ENCODE measurements at places on chromosomes 2 and 18.

- no peak for DNase-seq
Observed at GRCh38 chr2:13005761-13006335, 289.1 kb downstream of the TRIB2 start.

DNA sequence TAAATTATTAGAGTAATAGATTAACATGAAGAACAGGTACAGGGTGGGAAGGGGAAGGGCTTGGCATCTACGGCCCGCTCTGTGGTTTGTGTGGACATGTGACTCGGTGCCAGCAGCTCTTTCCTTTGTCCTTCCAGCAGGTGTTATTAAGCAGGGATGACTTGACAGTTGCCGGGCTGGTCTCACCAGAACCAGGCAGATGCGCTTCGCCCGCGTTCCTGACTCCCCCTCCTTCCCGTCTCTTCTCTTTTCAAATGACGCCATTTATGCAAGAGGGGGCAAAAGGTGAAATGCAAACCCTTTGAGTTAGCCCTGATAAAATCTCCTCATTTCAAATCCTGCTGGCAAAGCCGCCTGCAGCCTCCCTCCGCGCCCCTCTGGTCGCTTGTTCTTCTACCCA, 38.9 kb upstream of the MGAT4A start:
- DNase-seq, result no peak

DNA sequence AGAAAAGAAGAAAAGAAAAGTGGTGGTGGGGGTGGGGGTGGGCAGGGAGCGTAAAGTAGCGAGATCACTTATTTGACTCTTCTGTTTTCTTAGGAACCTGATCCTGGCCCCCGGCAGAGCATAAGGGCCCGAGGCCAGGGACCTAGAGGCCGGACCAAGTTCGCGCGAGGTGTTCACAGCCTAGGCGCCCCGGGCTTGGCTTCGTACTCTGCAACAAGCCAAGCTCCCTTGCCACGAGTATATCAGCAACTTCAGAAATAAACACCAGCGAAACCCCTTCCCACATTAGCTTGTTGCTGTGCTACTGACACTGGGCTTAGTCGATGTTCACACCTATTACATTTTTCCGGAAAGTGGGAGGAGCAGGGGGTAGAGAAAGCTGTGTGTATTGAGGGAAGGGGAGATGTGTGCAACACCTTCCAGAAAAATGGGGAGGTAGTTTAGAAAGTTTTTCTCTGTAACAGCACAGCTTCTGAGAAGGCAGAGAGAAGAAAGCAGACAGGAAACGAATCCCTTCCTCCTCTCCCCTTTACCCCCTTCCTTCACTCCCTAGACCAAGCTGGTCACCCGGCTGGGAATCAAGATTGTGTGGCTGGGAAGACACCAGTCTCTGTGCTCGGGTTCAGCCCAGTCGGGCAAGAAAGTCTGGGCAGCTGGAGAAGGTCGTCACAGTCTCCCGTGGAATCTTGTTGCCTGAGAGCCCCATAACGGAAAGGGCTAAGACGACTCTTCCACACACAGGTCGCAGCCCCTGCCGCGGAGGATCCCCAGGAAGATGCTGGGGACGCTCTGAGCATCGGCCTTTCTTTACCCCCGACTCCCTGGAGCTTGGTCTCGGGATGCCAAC, 12.0 kb upstream of the SATB2 start:
- peak; percentile 22 for DNase-seq

- no peak for DNase-seq
Observed at GRCh38 chr2:126902859-126903258, 4.2 kb downstream of the TEX51 start.

GRCh38 chr18:63178971-63179370, 140.6 kb downstream of the BCL2 start:
- DNase-seq, result no peak
